Epithelial cell of alveolus of lung (primary cell): ENCODE measurements at places on chromosomes 13 and 19. TPM values are rescaled to one million over a fixed set of nuclear protein-coding genes. Genes with fewer than 3 reads are reported as not detected.

Gene FUT3
- total RNA-seq = 1.0 TPM in 1 of 2 replicates, not detected in the other

Gene KIR3DL1
- total RNA-seq = not detected in 2 replicates

Gene PRR22
- total RNA-seq = 0.13 and 1.4 TPM in 2 replicates

Gene ANGPTL4
- 17.6 and 82.0 TPM in 2 replicates for total RNA-seq

Gene EDNRB
- 10.2 and 29.1 TPM in 2 replicates for total RNA-seq
